ENCODE measurements at places on chromosomes 1 and 21.

- DNase-seq: no peak
These were observed 15.2 kb downstream of the LRRN2 start for GRCh38 chr1:204670152-204670927.

GRCh38 chr1:202351725-202352124 is 3.2 kb downstream of the PPP1R12B start:
- no peak for DNase-seq

- no peak for DNase-seq
These were observed 2.5 kb downstream of the PRKACB start for GRCh38 chr1:84146411-84147032.

- DNase-seq: no peak
These were observed 1.3 kb downstream of the BCAN start for GRCh38 chr1:156643049-156643777.

GRCh38 chr1:157045250-157046218 is at the start of gene ARHGEF11:
Gene ARHGEF11 (minus strand): TSS chr1:157045742. CDS start chr1:157044330, 1,412 bp downstream.
- DNase-seq: peak; percentile 94

DNA sequence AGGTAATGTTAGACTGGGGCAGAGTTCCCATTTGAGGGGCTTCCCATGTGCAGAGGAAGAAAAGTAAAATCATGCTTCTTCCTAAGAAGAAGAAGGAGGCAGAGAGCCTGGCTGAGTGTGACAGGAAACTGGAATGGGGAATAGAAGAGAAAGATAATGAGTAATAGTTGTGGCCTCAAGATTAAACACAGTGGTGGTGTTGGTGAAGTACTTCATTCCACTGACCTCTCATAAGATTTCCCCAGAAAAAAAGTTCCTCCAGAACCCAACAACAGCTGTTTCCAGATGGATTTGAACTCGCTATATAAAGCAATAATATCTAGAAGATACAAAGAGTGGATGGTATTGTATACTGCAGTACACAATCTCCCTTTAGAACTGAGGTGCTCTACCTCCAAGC is 13.0 kb downstream of the RGS1 start:
- DNase-seq: no peak

GRCh38 chr21:45119812-45120211 is 45.4 kb downstream of the ADARB1 start:
- no peak for DNase-seq

DNA sequence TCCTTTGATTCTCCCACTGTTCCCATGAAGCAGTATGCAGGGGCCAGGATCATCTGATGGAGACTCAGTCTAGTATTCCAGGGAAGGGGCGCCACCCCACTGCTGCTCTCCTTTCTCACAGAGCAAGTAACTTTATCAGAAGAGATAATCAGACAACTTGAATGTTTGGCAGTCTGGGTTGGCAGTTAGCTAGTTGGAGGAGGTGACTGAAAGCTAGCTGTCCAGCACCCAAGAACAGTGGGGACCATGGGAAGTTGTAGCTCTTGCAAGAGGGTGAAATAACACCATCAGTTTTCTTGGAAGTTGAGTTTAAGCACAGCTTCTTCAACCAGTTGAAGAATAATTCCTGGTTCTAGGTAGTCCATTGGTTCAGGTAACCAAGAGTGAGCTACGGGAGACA is 22.2 kb upstream of the AGL start:
- no peak for DNase-seq

DNA sequence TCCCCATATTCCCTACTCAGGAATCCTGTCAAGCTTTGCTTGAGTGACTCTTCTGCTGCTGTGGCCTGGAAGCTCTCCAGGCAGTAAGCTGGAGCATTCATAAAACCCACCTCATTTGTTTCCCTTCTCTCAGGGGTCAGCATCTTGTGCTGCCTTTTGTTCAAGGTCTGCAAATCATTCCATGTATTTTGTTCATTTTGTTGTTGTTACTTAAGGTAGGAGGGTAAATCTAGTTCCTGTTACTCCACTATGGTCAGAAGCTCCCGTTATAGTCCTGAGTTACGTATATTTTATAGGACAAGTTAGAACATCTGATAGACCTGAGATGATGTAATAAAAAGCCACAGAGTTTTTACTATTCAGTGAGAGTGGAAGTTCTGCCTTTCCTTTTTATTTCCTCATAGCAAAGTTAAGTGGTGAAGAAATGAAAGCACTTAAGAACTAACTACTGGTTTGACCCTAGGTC is 9.9 kb downstream of the SYNJ1 start:
- no peak for DNase-seq

GRCh38 chr21:19833082-19833481 is 1165.1 kb upstream of the NCAM2 start:
- DNase-seq: no peak

DNA sequence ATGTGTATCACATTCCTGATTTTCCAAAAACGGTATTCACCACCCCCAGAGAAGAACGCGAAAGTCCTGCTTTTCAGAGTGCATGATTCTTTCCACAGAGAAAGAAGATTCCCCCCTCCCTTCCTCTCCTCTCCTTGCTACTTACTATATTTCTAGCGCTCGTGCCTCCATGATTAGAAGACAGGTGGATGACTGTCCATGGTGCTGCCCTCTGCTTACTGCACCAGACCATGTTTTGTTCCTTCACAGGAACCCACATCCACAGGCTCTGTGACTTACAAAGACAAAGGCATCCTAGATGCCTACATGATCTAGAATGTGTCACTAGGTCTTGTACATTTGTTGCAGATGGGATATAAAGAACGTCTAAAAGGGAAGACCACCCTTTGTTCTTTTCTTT is 49.1 kb upstream of the ZNF648 start:
- no peak for DNase-seq

DNA sequence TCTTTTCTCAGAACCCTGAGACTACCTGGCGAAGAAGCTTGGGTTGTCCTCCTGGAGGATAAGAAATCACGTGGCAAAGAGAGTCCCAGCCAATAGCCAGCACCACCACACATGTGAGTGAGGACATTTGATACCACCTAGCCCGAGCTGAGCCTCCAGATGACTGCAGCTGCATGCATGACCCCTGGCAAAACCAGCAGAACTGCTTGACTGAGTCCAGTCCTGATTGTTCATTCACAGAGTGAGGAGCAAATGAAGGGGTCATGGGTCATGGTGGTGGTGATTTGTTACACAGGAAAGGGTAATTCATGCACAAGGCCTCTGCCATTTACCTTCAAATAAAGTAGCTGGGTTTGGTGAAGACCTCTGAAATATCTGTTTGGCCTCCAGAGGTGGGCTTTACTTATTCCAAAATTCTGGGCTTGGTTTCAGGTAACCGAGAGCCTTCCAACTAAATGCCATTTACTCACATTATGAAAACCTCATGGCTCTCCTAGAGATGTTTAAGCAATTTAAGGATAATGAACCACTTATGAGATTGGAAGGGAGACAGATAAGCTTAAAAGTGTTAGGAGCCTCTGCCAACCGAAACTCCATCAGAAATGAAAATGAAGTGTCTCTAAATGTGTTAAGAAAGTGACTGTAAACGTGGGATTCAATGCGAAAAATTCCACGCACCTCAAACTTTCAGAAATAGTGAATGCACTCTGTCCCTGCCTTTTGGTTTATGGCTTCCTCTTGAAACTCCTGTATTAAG is 163.3 kb downstream of the SLC35F3 start:
- no peak for DNase-seq

DNA sequence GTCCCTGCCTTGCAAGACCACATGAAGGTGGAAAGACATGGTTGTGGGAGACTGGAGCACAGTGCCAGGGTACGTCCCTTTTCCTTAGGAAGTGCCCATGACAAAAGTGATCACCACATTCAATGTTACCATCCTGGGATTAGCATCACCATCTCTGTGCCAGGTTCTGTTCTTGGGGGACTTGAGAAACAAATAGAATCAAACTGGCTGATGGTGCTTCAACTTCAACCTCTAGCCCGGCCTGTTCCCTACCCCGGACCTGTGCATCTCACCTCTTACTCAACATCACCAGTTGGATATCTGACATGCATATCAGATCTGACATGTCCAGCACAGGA is 153.3 kb downstream of the GRIK3 start:
- DNase-seq: no peak

- no peak for DNase-seq
These were observed 24.4 kb downstream of the C4BPA start for GRCh38 chr1:207128336-207128921.

DNA sequence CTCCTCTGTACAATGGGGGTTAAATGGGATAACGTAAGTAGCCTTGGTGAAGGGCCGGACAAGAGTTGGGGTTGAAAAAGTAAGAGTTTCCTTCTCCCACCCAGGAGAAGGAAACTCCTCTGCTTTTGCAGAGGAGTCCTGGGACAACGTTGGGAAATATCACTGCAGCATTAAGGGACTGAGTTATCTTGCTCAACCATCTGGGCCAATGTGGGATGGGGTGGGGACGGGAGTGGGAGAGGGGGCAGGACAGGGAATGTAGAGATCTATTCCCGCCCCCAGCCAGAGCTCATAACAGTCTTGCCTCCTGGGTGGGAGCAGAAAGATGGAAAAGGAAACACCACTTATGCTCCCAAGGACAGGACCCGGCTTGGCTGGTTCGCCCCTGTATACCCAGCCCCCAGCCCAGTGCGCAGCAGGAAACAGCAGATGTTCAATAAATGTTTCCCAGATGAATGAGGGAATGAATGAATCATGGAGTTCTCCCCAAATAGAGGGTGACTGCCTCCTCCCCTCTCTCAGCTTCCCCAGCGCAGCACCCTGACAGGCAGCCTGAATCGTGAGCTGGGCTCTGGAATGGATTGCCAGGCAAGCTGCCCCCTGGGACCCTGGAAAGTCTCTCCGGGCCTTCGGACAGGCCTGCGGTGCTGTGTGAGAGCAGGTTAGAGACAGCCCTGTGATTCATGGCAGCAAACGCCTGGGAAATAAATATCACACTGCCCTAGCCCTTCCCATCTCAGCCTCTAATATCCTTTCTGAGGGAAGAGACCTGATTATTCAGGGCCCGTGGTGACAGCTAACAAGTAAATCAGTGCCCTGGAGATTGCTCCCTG is 24.8 kb downstream of the FBXO2 start:
- no peak for DNase-seq

GRCh38 chr1:117633068-117633345 is 27.2 kb downstream of the TENT5C start:
- DNase-seq: no peak

- no peak for DNase-seq
These were observed 3.2 kb downstream of the IFT25 start for GRCh38 chr1:53942127-53942957.

GRCh38 chr1:1421147-1421906 is at the start of gene ANKRD65:
Gene ANKRD65 (minus strand): TSS chr1:1421276. CDS start chr1:1421005, 271 bp downstream.
- peak; percentile 97 for DNase-seq

- no peak for DNase-seq
These were observed 20.1 kb upstream of the LRRC8D start for GRCh38 chr1:89800718-89801117.

DNA sequence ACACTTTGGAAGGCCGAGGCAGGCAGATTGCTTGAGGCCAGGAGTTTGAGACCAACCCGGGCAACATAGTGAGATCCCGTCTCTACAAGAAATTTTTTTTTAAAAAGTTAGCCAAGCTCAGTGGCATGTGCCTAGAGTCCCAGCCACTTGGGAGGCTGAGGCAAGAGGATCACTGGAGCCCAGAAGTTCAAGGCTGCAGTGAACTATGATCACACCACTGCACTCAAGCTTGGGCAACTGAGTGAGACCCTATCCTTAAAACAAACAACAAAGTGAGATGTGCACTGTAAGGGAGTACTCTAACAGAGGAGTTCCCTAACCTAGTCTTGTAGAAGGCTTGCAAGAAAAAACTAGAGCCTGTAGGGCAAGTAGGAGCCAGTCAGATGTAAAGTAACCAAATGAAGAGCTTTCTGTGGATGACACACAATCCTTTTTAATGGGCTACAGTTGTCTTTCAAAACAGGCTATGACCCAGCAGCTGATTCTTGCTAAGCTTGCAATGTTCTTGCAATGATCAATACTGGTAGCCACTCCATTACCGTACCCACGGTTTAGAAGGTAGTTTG is 38.0 kb upstream of the SRP9 start:
- DNase-seq: no peak

DNA sequence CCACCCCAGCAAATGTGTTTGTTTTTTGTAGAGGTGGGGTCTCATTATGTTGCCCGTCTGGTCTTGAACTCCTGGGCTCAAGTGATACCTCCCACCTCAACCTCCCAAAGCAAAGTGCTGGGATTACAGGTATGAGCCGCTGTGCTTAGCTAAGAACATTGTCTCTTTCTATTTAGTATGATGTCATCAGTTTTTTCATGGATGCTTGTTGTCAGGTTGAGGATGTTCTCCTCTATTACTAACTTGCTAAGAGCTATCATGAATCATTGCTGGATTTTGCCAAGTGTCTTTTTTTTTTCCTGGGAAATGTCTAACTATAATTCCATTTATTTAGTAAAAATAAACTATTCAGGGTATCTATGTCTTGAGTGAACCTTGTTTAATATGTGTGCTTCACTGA is 19.0 kb upstream of the MPC2 start:
- DNase-seq: no peak

DNA sequence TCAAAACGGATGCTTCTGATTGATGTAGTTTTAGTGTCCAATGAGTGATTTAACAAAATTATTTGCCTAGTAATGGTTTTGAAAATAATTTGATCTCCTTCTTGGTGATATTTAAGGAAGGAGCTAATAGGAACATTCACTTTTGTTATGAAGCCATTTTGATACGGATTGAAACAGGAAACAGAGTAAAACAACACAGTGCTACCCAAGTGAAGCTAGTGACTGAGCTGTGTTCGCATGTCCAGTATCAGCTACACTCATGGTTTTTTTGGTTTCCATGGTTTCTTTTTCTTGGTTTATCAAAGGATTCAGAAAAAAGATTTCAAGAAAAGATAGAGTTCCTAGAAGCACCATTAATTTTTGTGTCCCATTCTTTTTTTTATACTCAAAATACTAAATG is 40.1 kb upstream of the PLEKHO1 start:
- no peak for DNase-seq

- no peak for DNase-seq
These were observed 107.0 kb upstream of the HMCN1 start for GRCh38 chr1:185627171-185627570.

GRCh38 chr1:173005196-173005864 is 45.4 kb downstream of the TNFSF18 start:
- no peak for DNase-seq

GRCh38 chr1:204405988-204406387 is 5.6 kb downstream of the PPP1R15B start:
- no peak for DNase-seq

DNA sequence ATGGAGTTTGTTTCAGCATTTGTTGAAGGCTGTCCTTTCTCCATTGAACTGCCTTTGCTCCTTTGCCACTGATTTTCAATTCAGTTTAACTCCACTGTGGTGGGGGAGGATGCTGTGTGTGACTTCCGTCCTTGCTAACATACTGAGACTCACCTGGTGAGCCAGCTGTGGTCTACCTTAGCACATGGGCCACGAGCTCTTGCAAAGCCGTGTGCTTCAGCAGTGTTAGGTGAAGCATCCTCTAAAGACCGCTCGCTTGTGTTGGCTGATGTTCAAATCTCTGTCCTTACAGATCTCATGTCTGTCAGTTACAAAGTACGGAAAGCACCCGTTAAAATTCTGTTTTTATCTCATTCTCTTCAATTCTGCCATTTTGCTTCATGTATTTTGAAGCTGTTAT is 3.6 kb upstream of the SPATC1L start:
- DNase-seq: no peak
